Lung (tissue), 17 donors: ENCODE measurements at places on chromosomes 12 and 14. TPM values are rescaled to one million over a fixed set of nuclear protein-coding genes. Genes with fewer than 3 reads are reported as not detected.

DNA sequence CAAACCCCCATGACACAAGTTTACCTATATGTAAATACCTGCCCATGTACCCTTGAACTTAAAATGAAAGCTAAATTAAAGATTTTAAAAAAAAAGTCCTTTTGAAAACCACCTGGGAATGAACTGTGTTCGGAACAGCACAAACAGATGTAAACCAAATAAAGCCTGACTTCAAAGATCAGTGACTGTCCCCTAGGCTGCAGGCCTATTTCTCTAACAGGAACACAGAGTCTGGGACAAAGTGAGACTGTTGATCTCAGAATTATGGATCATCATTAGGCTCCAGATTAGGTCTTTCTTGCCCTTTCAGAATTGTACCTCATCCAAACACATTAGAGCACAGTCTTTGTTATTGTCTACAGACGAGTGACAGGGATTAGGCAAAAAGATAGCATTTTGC lies 54.6 kb downstream of the PAH start:
- no peaks in the 10 kb centered on the region for H3K27me3 ChIP-seq
- H3K36me3 ChIP-seq = no peaks in the 10 kb centered on the region

PRICKLE1 gene
- total RNA-seq = 12.7 TPM

GRCh38 chr12:43444940-43445564 lies 107.0 kb downstream of the ADAMTS20 start:
- no peaks in the 10 kb centered on the region for H3K4me1 ChIP-seq
- no peaks in the 10 kb centered on the region for H3K36me3 ChIP-seq
- no peak overlapping the region for H3K4me3 ChIP-seq
- H3K27me3 ChIP-seq = no peaks in the 10 kb centered on the region

- H3K27ac ChIP-seq = no peak overlapping the region
- H3K27me3 ChIP-seq = no peaks in the 10 kb centered on the region
- no peaks in the 10 kb centered on the region for H3K36me3 ChIP-seq
- no peak overlapping the region for H3K4me3 ChIP-seq
- H3K4me1 ChIP-seq = peaks cover 17% of the 10 kb centered on the region
Measured at GRCh38 chr12:3035171-3035570, 42.0 kb upstream of the TSPAN9 start.

GRCh38 chr12:14366209-14367039 lies 942 bp downstream of the ATF7IP start:
- H3K27ac ChIP-seq = no peak overlapping the region
- H3K27me3 ChIP-seq = no peaks in the 10 kb centered on the region
- H3K36me3 ChIP-seq = peaks cover 7% of the 10 kb centered on the region
- no peak overlapping the region for H3K4me3 ChIP-seq
- DNase-seq = no peak

DNA sequence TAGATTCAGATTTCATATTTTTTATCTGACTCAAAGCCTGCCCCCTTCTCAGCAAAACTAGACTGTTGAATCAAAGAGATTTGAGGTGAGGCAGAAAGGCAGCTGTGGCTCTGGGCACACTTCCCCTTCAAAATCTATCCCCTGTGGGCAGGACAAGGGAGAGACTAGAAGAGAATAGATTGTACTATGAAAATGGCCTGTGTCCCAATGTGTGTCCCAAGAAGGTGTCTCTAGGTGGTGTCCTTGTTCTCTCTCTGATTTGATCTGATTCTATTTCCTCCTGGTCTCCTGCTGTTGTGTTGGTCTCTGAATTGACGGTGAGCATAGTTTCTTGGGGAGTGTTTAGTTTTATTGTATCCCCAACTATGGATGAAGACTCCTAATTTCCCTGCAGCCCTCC lies 565.8 kb upstream of the ATP2B1 start:
- no peaks in the 10 kb centered on the region for H3K4me1 ChIP-seq
- no peak overlapping the region for H3K4me3 ChIP-seq
- no peak for DNase-seq
- H3K36me3 ChIP-seq = no peaks in the 10 kb centered on the region
- H3K27me3 ChIP-seq = no peaks in the 10 kb centered on the region
- H3K27ac ChIP-seq = no peak overlapping the region

ULK1 gene
- total RNA-seq = 32.8 TPM

ANKRD33 gene
- total RNA-seq = 0.14 TPM

TAS2R19 gene
- 25.0 TPM for total RNA-seq

DNA sequence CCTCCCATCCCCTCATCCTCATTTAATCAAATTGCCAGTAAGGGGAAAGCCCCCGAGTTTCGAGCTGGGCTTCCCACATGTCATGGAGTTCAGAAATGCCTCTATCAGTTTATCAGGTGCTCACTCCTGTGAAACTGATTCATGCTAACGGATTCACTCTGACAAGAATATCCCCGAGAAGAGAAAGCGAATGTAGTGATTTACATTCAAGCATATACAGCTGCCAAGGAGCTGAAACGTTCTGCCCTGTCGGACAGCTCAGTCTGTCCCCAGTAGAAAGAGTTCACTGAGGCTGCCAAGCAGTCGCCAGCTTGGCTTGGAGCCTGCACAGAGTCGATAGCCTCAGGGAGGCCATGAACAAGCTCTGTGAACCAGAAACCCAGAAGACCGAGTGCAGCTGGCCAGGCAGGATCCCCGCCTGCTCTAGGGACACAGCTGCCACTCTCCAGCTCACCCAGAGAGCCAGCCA lies 88.4 kb downstream of the TMCC3 start:
- H3K27me3 ChIP-seq = no peaks in the 10 kb centered on the region
- H3K36me3 ChIP-seq = no peaks in the 10 kb centered on the region
- no peak for DNase-seq
- H3K4me1 ChIP-seq = no peaks in the 10 kb centered on the region
- no peak overlapping the region for H3K27ac ChIP-seq
- no peak overlapping the region for H3K4me3 ChIP-seq

LYZ gene
- 186 TPM for total RNA-seq

DNA sequence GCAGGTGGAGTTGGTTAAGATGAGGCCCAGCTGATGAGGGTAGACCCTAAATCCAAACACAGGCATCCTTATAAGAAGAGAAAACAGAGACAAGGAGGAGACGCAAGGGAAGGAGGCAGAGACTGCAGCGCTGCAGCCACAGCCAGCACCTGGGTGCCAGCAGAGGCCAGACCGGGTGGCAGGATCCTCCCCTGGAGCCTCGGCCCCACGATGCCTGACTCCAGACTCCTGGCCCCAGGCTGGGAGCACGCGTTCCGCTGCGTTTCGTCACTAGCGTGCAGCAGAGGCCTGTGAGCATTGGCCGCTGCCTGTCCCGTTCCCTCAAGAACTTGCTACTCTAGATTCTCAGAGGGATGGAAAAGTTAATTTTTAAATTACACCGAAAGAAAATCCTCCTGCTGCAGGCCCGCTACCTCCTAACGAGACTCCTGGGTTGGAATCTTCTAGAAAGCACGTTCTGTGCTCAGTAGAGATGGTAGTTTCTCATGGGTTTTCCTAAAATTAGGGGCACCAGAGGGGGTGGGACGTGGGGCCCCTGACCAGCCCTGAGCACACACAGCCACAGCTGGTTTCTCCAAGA lies 57.7 kb upstream of the FBRSL1 start:
- no peaks in the 10 kb centered on the region for H3K27me3 ChIP-seq
- no peak for DNase-seq
- H3K4me3 ChIP-seq = no peak overlapping the region
- H3K4me1 ChIP-seq = peaks cover 34% of the 10 kb centered on the region
